ENCODE measurements at places on chromosomes 12 and 14.

- DNase-seq: no peak
These were observed 1246.4 kb downstream of the SLC16A7 start for GRCh38 chr12:60842181-60842580.

GRCh38 chr12:95626854-95627253, 75.6 kb upstream of the USP44 start:
- DNase-seq: no peak

- DNase-seq: no peak
These were observed 192.3 kb upstream of the GSC start for GRCh38 chr14:94962166-94962575.

- no peak for DNase-seq
These were observed 58.3 kb downstream of the ANAPC7 start for GRCh38 chr12:110345176-110345661.

DNA sequence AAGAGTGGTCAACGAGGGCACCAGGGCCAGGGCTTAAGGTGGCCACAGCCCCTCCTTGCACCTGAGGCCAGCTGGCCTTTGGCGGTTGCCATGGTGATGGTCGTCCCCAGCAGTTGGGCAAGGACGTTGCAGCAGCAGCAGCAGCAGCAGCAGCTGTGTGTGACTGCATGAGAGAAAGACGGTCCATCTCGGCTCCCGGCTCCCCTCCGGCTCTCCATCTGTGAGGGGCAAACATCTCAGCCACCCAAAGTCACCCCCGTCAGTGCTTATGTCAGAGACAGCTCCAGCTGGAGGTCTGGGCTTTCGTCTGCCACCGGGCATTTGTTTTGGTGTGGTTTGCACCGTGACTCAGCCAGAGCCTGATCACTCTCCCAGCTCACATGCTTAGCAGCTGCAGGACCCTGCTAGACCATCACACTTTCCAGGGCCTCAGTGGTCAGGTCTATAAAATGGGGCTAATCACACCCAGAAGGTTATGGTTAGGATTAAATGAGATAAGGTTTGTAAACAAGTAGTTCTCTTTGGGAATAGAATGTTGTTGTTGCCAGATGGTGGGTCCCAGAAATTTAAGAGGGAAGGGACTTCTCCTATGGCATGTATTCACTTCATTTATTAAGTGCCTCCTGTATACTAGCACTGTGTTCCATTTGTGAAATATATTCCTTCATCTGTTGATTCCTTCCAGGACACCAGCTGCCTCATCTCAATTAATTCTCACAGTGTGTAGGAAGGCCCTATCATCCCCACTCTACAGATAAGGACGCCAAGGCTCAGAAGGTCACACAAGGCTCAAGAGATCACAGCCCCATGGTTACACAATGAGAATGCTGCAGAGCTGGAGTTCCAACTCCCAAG, 212.6 kb upstream of the LHX5 start:
- no peak for DNase-seq

DNA sequence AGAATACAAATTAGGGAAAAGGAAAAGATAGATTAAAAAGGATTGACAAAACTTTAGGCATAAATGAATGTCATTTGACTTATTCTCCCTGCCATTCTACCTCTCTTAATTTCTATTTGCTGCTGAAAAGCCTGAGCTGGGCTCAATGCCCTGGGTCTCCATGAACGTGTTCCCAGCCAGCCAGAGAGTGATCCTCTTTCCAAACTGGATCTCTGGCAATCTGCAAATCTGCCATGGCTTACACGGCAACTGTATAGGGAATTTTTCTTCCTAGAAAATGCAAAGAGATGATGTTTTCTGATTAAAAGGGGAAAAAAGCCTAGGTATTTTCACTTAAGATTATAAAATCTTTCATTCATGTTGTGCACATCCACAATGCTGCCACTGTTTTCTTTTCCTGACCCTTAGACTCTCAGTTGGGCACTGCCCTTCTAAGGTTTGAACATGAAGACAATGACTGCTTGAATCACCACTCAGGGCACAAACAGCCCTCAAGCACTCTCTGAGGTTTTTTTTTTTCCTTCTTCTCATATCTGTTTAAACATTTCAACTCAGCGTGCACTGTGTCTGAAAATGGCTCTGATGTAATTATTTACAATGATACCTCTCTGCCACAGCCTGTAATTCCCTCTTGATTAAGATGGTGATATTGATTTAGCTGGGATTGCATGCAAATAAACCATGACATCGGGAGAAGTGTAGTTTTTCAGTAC, 60.3 kb downstream of the DACT1 start:
- DNase-seq: no peak

DNA sequence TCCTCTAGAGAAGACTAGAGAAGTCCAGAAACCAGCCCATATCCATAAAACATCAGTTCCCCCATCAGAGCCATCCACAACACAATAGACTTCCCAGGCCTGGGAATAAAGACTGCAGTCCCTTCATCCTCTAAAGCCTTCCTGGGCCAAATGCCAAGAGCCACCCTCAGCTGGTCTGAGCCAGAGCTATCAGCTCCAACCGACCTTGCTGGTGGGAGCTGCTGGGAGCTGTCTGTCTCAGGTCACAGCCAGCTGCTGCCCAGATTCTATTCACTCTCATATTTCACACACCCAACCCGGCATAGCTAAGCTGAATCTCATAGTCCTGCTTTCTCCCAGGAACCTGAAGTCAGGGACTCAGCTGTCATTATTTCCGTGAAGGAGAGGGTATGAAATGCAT, 10.9 kb upstream of the TFCP2 start:
- no peak for DNase-seq

DNA sequence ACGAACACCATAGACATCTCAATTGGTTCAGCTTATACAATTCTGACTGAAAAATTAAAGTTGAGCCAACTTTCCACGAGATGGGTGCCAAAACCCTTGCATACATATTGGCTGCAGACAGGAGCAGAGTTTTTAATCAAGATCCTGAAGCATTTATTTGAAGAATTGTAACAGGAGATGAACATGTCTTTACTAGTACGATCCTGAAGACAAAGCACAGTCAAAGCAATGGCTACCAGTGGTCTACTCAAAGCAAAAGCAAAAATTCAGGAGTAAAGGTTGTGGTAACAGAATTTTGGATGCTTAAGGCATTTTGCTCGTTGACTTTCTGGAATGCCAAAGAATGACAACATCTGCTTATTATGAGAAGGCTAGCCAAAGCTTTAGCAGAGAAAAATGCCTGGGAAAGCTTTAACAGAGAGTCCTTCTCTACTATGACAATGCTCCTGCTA, 20.7 kb downstream of the ZDHHC17 start:
- DNase-seq: no peak

DNA sequence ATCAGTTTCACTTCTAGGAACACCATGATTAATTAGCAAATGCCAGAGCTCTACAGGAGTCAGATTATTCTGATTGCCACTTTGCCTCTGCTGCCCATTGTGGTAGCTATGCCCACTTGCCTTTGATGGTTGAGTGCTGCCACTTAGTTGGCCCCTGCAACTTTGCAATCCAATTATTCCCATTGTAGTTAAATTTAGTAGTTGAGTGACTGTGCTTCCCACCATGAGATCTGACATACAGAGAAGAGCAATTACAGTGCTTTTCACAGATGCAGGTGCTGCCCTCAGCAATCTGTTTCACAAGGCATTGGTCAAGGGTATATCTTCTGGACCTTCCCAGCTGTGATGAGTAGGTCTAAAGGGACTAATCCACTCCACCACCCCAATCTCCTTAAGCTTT, 468.4 kb upstream of the RGS6 start:
- no peak for DNase-seq

DNA sequence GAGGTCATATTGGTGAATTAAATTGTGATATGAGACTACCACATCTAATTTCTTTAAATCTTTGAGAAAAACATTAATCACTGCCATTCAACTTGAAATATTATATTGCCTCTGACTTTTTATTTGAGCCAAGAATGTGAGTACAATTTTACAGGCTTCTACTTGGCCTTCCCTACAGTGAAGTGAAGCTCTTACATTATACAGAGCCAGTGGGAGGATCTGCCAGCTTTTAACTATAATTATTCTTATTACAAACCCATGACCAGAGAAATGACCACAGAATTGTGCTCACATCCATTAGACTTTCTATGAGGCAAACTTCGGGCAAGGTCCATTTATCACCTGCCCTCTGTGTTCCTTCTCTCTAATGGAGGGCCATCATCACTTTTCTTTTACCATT, 114.2 kb downstream of the RERGL start:
- no peak for DNase-seq

DNA sequence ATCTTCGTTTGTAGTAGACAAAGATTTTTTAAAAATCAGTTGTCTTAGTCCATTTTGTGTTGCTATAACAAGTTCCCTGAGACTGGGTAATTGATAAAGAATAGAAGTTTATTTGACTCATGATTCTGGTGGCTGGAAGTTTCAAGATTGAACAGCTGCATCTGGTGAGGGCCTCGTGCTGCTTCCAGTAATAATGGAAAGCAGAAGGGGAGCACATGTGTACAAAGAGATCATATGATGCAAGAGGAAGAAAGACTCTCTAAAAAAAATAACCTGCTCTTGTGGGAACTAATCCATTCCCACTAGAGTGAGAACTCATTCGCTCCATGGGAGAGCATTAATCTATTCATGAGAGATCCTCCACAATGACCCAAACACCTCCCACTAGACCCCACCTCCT, 24.8 kb downstream of the MUCL1 start:
- no peak for DNase-seq

GRCh38 chr14:85300107-85300506, 229.8 kb upstream of the FLRT2 start:
- no peak for DNase-seq

DNA sequence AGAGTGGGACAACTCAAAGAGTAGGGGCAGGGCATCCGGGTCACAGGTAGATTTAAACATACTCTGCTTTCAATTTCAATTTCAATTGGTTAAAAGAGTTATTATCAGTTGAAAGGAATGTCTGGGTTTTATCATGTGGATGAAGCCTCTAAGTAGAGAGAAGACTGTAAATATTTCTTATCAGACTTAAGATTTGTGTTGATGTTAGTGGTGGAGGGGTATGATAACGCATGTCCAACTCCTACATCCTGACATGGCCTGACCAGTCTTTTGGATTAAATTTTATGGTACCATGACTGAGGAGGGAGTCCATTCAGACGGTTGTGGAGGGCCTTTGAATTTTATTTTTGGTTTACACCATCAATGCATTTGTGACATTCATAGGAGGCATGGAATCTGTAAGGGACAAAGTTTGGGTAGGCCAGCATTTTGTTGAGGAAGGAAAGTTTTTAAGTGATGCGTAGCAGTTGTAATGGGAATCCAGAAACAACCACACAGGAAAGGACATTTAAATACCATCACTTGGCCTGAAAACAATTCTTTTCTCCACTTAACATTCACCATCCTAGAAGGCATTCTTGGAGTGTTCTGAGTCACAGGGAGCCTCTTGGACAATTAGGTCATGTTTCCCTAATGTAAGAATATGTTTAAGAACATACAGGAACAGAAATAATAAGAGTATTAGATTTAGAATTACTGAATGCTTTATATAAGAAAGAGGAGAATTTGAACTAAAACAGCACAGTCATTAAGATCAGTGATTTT, 371.9 kb downstream of the ATP23 start:
- peak; percentile 50 for DNase-seq

- no peak for DNase-seq
These were observed 15.8 kb upstream of the KRAS start for GRCh38 chr12:25266497-25266896.

DNA sequence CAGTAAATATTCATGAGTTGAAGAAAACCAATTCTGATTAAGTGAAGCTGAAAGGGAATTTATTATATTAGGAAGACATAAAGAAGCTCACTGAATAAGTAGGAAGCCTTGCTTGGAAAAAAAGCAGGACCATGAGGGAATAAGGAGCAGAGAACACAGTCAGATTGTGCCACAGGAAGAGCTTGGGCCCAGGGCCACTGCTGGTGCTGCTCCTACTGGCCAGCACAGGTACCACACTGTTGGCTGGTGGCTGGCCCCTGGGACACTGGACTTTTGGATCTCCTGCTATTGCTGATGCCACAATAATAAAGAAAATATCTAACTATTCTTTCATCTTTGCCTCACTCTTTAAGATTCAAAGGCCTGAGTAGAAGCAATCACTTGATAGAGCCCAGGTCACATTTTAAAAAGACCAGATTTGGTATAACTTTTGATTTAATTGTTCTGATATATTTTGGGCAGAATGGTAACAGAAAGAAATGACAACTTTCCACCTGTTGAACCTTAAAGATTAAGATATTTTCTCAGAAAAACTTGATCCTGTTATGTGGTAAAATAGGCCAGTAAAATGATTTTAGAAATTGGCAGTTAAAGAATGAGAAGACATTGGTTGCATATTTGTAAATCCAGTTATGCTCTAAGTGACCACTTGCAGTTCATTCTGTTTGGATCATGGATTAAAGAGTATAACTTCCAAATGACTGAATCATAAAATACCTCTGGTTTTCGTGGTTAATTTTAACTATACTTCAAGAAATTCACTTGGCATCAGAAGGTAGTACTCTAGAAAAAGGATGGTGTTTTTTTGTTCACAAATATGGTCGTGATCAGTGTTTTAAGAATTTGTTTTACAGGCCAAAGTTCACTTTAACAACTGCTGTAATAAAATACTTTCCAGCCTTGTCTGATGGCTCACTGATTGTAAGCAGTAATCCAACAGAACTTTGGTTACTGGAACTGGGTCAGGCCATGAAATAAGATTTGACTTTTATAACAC, 68.3 kb downstream of the DERA start:
- DNase-seq: peak; percentile 84

- peak; percentile 10 for DNase-seq
These were observed 123.7 kb downstream of the DAD1 start for GRCh38 chr14:22465201-22465840.
